COR-L47 (cell line): ENCODE measurements at places on chromosomes 2 and 18.

DNA sequence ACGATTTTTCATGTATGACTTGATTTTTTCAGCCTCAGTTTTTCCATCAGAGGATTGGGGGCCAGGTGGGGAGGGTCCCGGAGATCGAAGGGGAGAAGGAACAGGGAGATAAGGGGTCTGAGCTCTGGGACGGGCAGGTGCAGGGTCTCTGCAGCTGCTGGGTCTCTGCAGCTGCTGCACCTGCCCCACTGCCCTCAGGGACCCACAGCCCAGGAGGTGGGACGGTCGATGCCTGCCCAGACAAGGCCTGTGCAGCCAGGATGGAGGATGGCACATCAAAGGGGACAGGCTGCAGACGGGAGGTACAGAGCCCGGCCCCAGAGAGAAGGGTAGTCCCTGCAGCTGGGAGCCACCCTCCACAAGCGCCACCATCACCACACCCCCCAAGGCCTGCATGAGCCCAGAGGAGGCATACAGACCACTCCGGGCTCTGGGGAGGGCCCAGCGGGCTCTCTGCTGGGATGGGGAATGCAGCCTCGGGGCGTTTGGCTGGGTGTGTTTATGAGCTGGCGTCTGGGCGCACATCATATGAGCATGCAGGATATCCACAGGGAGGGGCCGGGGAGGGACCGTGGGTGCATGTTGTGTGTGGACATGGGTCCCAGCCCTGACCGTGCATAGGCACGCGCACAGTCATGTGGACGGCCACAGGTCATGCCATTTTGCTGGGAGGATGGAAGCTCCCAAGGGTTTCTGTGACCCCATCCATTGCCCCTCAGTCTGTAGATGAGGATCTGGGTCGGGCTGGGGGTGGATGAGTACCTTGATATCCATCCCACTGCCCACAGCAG is 34.9 kb upstream of the GPC1 start:
- DNase-seq, result no peak

GRCh38 chr2:143296089-143296488 is 166.9 kb downstream of the ARHGAP15 start:
- no peak for DNase-seq

DNA sequence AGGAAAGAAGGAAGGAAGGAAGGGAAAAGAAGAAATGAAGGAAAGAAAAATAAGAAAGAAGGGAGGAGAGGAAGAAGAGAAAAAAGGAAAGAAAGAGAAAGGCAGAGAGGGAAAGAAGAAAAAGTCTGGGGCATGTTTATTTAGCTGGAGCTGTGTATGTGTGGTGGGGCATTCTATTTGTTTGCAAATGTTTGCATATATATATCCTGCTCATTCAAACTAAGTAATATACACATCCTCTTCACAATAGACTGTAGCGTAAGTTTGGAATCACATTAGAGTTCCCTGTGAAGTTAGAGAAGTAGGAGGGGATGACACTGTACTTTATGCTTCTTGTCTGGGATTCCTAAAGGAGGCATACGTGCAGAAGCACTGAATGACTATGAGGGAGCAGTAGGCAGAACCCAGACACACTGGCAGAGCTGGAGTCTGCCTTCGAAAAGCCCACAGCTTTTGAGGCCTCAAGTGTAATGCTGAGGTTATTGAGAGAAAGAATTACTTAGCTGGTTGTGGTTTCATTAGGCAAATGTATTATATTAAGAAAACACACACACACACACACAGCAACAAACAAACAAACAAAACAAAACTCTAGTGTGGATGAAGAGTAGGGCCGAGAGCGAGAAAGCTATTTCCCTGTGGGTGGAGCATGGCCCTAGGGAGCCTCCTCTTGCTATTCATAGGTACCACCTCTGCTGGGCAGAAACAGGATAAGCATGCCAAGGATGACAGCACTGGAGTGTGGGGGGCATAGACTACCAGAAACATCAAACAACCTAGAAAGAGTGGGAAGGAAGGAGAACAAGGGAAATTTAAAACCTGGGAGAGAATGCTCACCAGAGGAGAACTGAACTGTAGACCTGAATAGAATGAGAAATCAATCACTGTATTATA is 905.1 kb upstream of the NXPH2 start:
- DNase-seq, result no peak

GRCh38 chr2:45888167-45888566 is 236.7 kb downstream of the PRKCE start:
- no peak for DNase-seq

- peak; percentile 13 for DNase-seq
Measured at GRCh38 chr2:43171789-43172188, 54.6 kb downstream of the ZFP36L2 start.

DNA sequence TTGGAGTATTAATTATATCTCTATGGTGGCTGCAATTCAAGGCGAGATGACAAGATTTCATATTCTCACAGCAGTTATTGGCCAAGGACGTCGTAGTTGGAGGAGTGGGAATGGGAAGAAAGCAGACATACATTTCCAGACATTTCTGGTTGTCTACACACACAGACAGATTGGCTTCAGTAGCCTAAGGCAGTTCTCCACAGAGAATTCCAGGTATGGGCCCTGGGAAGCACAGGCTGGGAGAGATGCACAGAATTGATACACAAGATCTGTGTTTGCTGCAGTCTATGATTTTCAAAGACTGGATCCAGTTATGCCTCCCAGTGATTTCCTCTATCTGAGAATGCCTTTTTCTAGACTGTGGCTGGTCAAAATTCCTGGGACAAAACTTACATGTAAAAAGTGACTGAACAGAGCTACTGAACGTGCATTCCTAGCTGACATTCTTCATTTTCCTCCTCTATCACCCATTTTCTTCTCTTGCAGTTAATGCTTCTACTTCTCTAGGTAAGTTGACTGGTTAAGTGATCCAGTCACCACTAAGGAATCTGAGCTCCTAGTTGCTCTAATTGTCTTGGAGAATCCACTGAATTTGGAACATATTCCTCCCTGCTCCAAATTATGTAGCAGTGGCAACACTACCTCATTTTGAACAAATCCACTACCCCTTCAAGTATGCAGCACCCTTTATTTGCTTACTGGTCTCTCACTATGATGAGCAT is 386.7 kb upstream of the CDH7 start:
- DNase-seq, result no peak

GRCh38 chr18:11310476-11311086 is 161.2 kb upstream of the PIEZO2 start:
- DNase-seq, result peak; percentile 8

GRCh38 chr18:46152436-46152807 is 48.2 kb downstream of the HAUS1 start:
- DNase-seq, result no peak

DNA sequence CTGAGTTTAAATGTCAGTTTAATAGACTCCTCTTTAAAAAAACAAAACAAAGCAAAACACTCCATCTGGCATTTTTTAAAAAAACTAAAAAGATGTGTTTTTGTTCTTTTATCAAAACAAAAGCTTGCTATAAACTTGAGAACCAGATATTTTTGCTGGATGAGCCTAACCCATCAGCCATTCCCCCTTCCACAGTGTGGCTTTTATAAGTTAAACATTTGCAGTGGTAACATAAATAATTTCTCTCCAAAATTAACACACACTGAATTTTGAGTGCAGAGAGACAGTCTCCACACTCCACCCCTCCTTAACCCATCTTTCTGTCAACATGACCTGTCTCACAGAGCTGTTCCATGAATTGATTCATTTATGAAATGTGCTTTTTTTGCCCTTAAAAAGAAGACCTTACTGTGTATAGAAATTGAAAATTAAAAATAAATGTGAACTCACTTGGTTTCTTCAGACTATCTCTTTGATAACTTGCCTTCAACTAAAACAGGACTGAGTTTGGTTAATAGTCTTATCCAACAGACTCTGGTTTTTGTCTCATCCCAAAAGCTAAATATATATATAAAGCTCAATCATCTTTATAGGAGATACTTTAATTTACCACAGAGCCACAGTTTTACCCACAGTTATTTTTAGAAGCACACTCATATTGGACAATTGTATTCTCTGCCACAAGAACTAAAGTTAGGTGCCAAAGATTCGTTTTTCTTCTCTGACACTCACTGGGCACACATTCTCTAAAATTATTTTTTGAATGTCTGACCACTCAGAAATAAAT is 64.8 kb upstream of the STK39 start:
- no peak for DNase-seq

DNA sequence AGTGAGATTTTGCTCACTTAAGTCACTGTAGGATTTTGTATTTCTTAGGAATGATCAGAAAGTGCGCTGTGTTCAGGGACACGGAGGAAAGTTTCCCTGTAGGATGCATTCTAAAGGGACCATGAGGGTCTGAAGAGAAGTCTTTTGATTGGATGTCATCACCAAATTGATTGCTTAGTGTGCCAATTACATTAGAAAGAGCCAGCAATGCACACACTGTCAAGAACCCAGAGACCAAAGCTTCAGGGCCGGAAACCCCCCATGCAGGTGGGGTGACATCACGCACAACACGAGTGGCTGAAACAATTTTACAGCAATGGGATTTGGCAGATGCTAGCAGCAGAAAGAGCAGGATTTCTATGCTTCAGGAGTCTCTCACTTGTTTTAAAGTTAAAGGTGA is 242.4 kb downstream of the NAPG start:
- no peak for DNase-seq

DNA sequence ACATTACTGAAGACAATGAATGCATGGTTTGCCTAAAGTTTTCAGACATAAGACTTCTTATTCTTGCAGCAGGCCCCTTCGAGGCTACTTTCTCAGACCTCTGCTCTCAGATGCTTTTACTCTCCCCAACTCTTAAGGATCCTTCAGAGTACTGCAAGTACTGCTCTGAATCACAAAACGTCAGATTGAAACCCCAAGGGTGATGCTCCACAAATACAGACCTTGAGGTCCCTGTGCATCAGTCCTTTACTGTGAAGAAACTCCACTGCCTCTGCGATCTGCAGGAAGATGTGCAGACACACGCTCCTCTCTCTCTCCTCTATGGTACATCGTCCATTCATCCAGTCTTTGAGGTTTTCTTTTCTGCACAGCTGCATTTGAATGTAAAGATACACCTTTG is 52.8 kb downstream of the EIF2AK3 start:
- DNase-seq, result no peak

GRCh38 chr2:72793798-72794440 is 31.9 kb downstream of the EXOC6B start:
- DNase-seq, result no peak
